ENCODE measurements at places on chromosomes 13 and 19.
A peak's percentile ranks its signal among the peaks of the same experiment; 100 is the strongest.

- DNase-seq, result no peak
Observed at GRCh38 chr19:1009041-1009980, 9.1 kb downstream of the GRIN3B start.

GRCh38 chr19:10928563-10929401 lies at the start of the genes TIMM29 and YIPF2:
Gene TIMM29 (plus strand): TSS chr19:10928811. CDS start chr19:10928823, 12 bp downstream.
Gene YIPF2 (minus strand): TSS chr19:10928639. CDS start chr19:10928410, 229 bp downstream.
- peak; percentile 99 for DNase-seq

GRCh38 chr19:49155820-49156346 lies 687 bp upstream of the HRC start:
- peak; percentile 37 for DNase-seq

GRCh38 chr13:41621716-41622431 lies 164.5 kb downstream of the RGCC start:
- peak; percentile 63 for DNase-seq

DNA sequence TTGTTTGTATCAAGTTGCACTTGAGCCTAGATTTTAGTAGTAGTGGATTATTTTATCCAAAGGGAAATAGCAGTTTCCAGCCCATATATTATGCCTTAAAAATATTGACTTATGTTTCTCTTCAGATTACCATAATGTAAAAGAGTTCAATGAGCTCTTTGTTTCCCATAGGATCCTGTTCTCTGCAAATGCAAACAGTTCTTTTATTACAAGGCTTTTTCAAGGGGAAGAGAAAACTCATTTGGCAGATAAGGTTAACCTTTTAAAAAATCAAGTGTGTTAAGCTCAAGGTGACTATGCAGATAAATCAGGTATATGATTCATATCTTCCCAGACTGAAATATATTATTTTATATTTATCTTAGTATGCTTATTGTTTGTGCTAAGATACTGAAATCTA lies 961.2 kb upstream of the SPRY2 start:
- no peak for DNase-seq

- DNase-seq, result no peak
Observed at GRCh38 chr13:48652851-48653471, 768 bp upstream of the CYSLTR2 start.

DNA sequence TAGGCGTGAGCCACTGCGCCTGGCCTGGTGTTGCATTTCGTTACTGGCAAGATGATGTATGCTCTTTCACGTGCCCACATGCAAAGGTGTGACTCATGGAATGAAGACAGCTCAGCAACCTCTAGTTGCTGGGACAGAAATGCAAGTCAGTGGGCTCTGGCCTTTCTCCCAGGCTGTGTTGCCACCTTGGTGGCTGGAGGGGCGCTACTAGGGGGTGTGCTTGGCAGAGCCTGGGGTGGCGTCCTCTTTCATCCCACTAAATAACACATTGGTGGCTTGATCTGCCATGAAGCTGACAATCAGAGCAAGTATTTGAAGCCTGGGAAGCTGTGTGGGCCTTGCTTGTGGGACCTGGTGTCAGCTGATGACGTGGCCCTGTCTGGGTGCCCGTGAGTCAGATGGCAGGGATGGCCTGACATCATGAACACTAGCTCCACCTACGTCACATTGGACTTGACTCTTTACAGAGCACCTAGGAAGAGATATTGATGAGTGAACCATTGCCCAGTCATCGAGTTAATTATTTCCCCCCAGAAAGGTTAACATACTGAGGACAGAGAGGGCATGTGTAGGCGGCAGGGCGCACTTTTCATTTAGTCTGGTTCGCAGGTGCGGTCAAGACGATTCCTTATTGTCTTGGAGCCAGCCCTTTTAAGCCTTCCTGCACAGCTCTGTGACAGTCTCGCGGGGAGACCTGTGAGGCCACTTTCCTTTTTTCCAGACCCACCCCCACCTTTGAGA lies 154.2 kb downstream of the TM9SF2 start:
- no peak for DNase-seq

GRCh38 chr19:6459262-6460098 lies at the start of gene SLC25A23:
Gene SLC25A23 (minus strand): TSS chr19:6459792. CDS start chr19:6459628, 164 bp downstream.
- DNase-seq, result peak; percentile 89

GRCh38 chr19:18445262-18445948 lies 7.5 kb upstream of the ISYNA1 start:
- no peak for DNase-seq

DNA sequence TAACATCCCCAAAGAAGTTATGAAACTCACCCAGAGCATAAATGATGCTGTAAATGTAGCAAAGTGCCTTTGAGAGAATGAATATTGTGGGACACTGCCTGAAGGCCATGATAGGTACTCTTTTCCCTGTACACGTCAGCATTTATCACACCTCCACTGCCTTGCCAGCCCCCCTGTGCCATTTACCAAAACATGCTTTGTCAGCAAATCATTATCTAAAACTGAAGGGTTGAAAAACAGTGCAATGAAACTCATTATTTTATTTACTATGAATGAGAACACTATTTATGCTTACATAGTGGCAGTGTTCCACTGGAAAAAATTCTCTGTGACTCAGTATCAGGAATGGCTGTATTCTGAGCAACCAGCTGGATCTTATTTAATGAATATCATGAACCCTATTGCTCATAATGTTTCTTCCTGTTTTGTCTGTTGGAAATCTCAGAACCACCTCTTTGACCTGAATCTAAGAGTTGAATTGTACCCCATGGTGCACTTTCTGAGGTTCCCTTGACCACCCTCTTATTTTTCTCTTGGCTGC lies 564.1 kb downstream of the DCT start:
- DNase-seq, result no peak

DNA sequence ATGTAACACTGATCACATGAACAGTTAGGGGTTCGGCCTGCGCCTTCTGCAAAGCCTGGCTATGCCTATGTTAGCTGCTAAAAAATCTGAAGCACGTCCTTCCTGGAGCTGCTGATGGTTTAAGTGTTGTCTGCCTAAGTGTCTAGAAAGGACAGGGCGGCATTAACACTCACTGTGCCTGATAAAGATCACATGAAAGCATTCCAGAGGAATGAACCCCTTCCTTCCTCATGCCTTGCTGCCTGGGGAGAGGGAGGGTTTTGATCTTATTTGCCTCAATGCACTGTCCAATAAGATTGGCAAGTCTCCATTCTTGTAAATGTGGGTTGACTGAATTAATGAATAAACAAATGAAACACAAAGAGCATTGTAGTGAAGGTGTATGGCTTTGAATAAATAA lies 5.2 kb downstream of the DOCK9 start:
- DNase-seq, result no peak

- DNase-seq, result no peak
Observed at GRCh38 chr19:35085947-35086346, 29.7 kb upstream of the FXYD3 start.

- DNase-seq, result peak; percentile 91
Observed at GRCh38 chr19:3359015-3359918, 7.1 kb upstream of the NFIC start.

DNA sequence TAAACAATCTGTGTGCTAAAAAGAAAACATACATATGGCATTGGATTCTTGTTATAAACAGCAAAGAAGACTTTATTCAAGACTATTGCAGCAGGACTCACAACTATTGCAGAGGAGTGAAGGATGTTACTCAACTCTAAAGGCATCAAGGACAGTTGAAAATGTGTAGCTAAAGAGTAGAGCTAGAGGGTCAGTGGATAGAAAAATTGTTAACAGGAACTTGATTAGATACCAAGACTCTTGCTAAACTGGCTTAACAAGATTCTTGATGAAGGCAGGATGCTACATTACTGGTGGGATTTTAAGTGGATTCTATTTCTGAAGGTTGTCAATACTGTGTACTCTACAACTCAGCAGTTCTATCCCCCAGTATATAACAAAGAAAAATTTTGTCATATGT lies 1183.3 kb downstream of the SLITRK1 start:
- no peak for DNase-seq

GRCh38 chr19:15265850-15266248 lies 33.6 kb upstream of the EPHX3 start:
- DNase-seq, result peak; percentile 97

DNA sequence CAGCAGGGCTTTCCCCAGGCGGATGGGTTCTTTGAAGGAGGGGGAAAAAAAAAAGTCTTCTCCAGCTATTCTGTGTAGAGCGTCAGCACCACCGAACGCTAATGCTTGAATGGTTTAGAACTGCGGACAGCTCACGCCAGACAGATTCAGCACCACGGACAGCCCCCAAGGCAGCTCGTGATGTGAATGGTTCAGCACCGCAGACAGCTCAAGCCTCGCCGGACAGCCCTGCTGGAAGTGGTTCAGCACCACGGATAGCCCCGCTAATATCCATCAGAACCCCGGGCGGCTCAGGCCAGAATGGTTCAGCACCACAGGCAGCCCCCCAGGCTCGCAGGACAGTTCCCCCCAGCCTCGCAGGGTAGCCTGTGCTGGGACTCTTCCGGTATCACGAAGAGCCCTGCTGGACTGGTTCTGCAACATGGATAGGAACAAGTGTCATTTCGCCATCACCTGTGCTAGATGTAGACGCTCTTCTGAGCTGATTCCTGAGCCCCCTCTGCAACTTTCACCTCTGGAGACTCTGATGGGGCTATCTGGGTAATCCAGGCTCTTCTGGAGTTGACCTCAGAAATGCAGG lies 4.9 kb upstream of the SMIM17 start:
- peak; percentile 97 for DNase-seq

DNA sequence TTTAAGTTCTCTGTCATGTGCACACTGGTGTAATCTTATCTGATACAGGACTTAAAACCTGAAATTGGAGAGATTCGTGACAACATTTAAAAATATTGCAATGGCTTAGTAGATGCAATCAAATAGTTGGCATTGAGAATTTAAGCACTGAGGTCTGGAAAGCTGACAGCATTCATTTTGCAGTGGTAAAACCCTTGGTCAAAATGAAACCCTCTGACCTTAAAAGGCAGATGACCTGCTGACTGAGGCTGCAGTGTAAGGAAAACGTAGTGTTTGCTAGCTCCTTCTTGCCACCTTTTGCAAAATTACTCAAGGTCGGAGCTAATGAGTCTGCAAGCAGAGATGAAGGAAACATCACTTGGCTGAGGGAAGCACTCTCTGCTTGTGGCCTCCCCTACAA lies 150.6 kb downstream of the KCTD12 start:
- no peak for DNase-seq

DNA sequence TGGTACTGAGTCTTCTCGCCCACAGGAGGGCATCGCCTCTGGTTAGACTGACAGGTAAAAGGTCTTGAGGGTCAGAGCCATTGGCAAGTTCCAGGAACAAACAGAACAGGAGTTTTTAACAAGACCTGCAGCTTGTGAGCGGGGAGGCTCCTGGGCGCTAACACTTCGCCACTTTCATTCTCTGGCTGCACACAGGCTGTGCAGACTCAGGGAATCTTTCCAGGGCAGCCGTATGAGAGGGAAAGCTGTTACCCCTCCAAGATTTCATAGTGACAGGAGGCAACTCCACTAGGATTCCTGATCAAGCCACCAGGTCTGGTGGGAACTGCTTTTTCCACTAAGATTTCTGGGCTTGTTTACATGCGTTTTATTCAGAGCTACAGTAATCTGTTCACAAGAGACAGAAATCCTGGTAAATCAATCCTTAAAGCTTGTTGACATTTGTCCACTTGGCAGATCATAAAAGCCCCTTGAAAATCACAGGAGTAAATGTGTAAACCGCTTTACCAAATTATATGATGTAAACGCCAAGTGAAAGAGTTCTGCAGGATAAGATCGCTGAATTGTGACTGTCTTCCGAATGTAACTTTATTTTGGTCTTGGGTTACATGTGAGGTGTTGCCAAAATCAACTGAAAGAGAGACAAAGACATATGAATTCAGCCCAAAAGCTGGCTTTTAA lies 190.6 kb downstream of the MZT1 start:
- peak; percentile 46 for DNase-seq

DNA sequence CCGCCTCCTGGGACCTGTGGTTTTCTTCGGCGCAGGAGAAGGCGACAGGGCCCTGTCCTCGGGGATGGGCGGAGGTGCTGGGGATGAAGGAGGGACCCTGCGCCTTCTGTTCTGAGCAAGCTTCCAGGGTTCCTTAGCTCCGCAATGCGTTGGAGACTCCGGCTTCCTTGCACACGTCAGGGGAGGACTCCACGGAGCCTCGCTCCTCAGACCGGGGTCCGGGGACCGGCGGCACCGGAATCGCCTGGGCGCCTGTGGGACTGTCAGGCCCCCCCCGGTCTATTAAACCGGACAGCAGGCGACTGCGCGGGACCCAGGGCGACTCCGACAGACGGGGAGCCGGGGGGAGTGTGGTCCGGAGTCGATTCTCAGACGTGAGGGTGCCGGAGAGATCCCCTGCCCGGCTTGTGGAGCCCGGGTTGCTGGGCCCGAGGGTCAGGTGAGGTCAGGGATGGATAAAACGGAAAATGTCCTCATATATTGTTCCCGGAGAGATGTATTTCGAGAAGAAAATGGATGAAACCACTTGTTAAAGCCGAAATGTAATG lies 227.4 kb downstream of the TEX29 start:
- DNase-seq, result no peak

DNA sequence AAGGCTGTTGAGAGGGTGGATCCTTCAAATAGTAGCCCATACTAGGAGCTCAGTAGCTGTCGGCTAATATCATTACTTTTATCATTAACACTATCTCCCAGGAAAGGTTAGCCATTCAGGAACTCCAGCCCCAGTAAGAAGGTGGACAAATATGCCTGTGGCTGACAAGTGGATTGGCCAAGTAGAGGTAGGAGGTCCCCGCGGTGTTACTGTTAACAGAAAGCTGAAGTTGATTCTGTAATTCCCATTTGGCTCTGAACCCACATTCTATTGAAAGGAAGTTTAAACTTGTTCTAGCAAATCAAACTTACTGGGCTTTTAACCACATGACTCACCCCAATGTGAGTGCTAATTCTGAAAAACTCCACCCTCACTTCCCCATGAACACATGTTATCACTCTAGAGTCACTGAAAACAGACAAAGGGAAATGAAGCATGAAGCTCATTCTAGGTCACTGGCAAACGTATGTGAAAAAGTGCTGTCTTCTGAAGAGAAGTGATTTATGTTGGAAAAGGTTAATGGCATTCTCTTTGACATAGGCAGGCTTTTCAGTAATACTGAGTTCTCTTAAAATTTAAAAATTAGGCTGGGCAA lies 273.5 kb downstream of the FGF14 start:
- peak; percentile 56 for DNase-seq

- DNase-seq, result peak; percentile 44
Observed at GRCh38 chr19:7489609-7490044, 792 bp upstream of the PEX11G start.

DNA sequence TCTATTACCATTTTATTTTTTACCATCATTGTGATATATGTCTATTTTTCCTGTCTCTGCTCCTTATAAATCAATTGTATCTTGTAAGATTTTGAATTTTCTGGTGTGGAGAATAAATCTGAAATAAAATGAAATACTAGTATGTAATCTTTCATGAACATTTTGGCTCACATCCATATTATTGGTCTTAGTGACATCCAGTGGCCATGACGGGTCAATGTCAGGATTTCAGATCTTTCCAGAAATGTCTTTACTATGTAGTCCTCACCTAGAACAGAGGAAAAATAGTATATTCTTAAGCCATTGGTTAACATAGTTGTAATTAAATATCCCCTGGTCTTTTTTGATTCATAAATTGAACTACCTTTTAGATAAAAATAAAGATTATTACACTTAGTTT lies 109.8 kb upstream of the GPC6 start:
- no peak for DNase-seq
